ENCODE measurements at places on chromosomes 6 and 20.

- no peak for DNase-seq
Measured at GRCh38 chr6:78492351-78493017, 374.9 kb upstream of the IRAK1BP1 start.

DNA sequence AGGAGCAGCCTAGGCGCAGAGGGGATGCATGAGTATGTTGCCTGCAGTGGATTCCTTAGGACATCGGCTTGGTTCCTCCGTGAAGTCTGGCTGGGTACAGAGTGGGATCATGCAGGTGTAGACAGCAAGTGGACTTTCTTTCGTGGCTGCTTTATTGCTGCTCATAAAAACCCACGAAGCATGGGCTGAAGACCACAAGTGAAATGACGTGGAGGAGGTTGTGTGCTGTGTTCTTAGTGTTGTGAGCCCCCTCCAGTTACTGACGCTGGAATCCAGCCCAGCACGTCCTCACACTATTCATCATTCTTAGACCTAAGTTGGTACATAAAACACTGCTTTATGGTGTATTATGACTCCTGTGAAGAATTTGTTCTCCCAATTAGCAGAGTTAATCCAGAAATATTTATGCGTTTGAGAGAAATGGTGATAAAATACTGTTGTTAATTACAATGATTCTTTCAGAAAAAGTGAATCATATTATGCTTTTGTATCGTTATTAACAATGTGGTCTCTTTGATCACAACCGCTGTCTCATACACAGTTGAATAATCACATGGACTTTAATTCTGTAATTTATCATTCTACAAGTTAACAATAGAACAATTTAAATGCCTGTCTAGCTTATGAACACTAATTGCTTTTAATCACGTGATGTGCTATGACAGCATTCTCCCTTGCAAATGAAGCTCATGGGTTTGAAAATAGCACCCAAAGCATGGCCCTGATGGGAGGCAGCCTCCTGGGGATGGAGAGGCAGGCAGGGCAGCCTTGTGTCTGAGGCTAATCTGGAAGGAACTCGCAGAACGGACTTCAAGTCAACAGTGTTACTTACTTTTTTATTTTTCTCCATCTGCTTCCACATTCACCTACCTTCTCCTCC, 233.9 kb upstream of the SYNDIG1 start:
- no peak for DNase-seq

- DNase-seq, result no peak
Measured at GRCh38 chr20:5211803-5212714, 85.3 kb downstream of the CDS2 start.

DNA sequence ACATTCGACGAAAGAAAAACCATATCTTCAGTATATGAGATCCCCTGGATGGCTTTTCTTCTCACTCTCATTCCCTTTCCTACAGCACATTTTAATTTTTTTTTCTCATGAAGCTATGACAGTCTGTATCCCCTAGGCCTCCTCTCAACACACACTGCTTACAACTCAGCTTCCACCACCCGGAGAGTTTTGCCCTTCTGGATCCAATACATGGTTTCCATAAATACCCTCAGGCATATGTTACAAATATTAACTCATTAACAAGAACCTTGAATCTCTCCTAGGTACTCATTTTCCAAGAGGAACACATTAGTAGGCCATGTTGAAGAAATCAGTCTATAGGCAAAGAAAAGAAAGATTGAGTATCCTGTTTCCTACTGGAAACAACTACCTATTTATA, 44.0 kb downstream of the PAK5 start:
- DNase-seq, result no peak

Measured in AG09309 (cell line).